A549 treated with RU486 at 1 μM for 4 hours (cell line): ENCODE measurements at places on chromosomes 7 and 10. TPM values are rescaled to one million over a fixed set of nuclear protein-coding genes. Genes with fewer than 3 reads are reported as not detected.

The ACSL5 gene
- 0.14 to 0.32 TPM (median 0.24 TPM) in 4 of 5 replicates, not detected in the other for total RNA-seq

The BAMBI gene
- total RNA-seq: 15.5 to 20.3 TPM (median 18.5 TPM) in 5 replicates

The HELLS gene
- 20.9 to 32.7 TPM (median 30.0 TPM) in 5 replicates for total RNA-seq

The NPSR1 gene
- total RNA-seq: not detected in 5 replicates

The TMEM254 gene
- 17.3 to 21.3 TPM (median 18.8 TPM) in 5 replicates for total RNA-seq

The ST8SIA6 gene
- total RNA-seq: 0.08 to 0.14 TPM (median 0.10 TPM) in 3 of 5 replicates, not detected in the others

The MYO1G gene
- 0.07 to 0.20 TPM (median 0.13 TPM) in 5 replicates for total RNA-seq

The C7orf57 gene
- 0.17 to 0.32 TPM (median 0.21 TPM) in 4 of 5 replicates, not detected in the other for total RNA-seq

The SLC29A4 gene
- total RNA-seq: 8.3 to 15.3 TPM (median 14.5 TPM) in 5 replicates

The GPR85 gene
- total RNA-seq: not detected in 5 replicates

The TAS2R3 gene
- not detected in 5 replicates for total RNA-seq

The TPK1 gene
- 1.4 to 3.2 TPM (median 2.1 TPM) in 5 replicates for total RNA-seq

The LRRC17 gene
- 0.08 to 0.35 TPM (median 0.16 TPM) in 4 of 5 replicates, not detected in the other for total RNA-seq

The FEZF1 gene
- total RNA-seq: not detected in 5 replicates

The HOXA1 gene
- total RNA-seq: 2.2 to 4.1 TPM (median 3.5 TPM) in 5 replicates

The WIPF3 gene
- 0.53 to 0.78 TPM (median 0.58 TPM) in 5 replicates for total RNA-seq

The RBP4 gene
- total RNA-seq: 5.1 to 10.4 TPM (median 9.4 TPM) in 5 replicates

The GOLGA7B gene
- total RNA-seq: 4.0 to 5.9 TPM (median 4.7 TPM) in 5 replicates

The BICC1 gene
- total RNA-seq: 18.2 to 27.4 TPM (median 24.7 TPM) in 5 replicates

The C10orf143 gene
- total RNA-seq: 0.26 to 1.2 TPM (median 0.48 TPM) in 5 replicates

The SLC16A12 gene
- total RNA-seq: 0.05 TPM in 1 of 5 replicates, not detected in the others

The OTUD1 gene
- 2.0 to 4.8 TPM (median 4.1 TPM) in 5 replicates for total RNA-seq

The PRLHR gene
- total RNA-seq: not detected in 5 replicates

The STN1 gene
- 18.1 to 21.4 TPM (median 18.9 TPM) in 5 replicates for total RNA-seq

The DOCK4 gene
- 2.5 to 6.0 TPM (median 5.4 TPM) in 5 replicates for total RNA-seq
